NCI-H748 treated with DMSO at 0.1 percent for 48 hours (cell line): ENCODE measurements at places on chromosomes 2 and 18.

DNA sequence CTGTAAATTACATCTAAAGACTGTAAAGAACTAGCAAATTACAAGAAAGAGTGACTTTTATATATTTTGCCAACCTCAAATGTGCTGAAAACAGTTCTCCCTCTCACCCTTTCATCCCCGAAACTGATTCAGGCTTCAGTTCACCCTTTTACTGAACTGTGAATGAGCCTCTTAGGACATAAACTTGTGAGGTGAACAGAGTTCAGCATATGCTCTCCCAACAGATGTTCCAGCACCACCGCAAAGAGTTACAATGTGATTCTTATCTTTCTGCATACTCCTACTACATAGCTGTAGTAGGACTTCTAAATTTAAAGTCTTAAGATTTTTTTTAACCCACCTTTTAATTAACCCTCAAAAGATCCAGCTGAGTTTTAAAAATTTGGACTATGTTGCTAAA lies 1.2 kb upstream of the ZCCHC2 start:
- no peak for DNase-seq

- DNase-seq, result no peak
These were observed 605.6 kb downstream of the XIRP2 start for GRCh38 chr2:167493862-167494261.

GRCh38 chr18:79991494-79991893 lies 3.1 kb upstream of the TXNL4A start:
- no peak for DNase-seq

GRCh38 chr18:51751901-51752300 lies 554.4 kb upstream of the MEX3C start:
- no peak for DNase-seq

- DNase-seq, result no peak
These were observed 430.4 kb downstream of the LPIN1 start for GRCh38 chr2:12176623-12177454.

- no peak for DNase-seq
These were observed 78.9 kb downstream of the UXS1 start for GRCh38 chr2:106115250-106115649.

DNA sequence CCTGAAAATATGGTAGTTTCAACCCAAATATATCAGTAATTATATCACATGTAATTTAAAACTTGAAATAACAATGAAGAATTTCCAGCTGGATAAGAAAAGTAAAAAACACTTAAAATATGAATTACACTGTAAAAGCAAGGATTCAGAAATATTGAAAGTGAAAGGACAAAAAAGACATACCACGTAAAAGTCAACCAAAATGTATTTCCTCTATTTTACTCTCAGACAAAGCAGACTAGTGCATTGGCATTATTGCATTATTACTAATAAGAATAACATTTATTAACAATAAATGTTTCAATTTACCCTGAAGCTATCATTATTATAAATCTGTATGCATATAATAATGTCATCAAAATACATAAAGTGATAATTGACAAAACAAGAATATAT lies 445.1 kb upstream of the TRIB2 start:
- no peak for DNase-seq

DNA sequence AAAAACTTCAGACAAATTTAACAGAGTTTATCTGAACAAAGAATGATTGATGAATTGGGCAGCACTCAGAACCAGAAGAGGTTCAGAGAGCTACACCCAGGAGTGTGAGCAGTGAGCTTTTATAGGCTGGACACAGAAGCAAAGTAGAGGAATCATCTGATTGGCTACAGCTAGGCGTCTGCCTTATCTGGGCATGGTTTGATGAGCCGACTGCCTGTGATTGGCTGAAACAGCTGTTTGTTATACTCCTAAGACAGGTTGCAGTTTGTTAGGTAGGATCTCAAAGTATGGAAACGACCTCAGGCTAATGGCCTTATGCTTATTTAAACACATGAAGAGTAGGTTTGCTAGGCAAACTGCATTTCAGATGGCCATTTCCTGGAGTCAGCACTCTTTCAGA lies 188.9 kb downstream of the MYO1B start:
- DNase-seq, result no peak

GRCh38 chr18:4878480-4878879 lies 318.6 kb downstream of the AKAIN1 start:
- no peak for DNase-seq

DNA sequence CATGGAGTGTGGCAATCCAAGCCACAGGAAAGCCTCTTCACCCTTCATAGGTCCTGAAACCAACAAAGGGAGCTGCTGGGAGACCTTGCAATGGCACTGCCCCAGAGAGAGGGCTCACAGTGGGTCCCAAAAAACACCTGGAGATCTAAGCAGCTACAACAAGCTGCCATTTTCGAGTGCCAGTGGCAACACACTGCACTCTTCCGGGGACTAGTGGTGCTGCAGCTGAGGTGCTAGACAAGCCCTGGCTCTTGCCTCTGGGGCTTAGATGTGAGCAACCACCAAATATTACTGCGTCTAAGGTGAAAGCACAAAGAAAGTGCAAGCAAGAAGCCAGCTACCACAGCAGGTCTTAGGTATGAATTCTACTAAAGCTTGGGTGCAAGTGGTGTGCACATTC lies 192.9 kb downstream of the NOL4 start:
- DNase-seq, result no peak

DNA sequence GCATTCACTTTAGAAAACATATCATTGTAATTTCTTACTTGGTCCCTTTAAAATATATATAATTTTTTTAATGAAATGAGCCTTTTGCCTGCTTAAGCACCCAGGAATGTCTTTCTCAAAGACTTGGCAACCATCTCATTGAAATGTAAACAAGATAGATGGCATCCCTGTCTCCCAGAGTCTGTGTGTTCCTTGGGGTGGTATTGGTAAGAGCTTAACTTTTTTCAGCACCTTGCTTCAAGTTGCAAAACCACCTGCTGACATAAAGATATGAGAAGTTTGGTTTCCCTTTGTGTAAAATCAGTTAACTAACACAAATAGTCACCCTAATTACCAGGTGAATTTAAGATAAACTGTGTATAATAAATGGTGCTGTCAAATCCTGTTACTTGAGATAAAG lies 266.9 kb downstream of the DSC3 start:
- no peak for DNase-seq

DNA sequence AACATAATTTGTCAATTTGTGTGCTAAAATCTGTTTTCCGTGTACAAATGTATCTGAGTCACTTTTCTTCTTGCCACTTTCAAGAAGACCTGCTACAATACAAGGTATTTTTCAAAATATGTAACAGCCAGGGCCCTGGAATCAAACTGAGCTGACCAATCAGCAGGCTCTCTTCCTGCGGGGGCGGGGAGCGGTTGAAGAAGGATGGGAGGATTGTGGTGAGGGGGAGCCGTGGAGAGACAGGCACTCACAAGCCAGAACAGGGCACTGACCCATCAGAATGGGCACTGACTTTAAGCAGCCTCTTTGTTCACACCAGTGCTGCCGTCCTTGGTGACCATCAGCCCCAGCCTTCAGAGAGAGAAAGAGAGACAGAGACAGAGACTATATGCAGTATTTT lies 40.6 kb upstream of the CCNYL1 start:
- DNase-seq, result no peak

DNA sequence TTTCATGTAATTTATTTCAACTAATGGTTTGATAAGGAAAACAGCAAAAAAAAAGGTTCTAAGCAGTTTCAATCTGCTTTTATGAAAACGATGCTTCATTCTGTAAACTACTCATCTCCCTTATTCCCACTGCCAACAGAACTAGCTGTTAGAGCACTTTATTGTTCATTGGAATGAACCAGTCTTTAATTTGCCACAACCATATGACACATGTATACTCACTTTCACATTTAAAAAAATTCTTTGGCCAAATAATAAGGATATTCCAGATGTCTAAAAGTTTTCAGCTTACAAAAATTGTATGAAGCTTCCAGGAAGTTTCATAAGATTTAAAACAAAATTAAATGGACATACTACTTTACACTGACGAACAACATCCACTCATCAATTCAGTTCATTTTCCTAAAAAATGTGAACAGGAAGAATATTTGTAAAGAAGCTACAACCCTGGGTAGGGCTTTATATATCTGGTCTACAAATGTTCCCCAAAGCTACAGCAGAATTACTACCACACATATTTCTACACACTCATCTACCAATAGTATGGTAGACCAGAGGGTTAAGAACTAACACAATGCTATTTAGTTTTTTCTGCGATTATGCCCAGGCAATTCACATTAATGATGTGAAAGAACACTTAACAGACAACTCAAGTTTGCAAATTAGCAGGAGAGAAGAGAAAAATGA lies 37.7 kb downstream of the ZNF521 start:
- DNase-seq, result no peak

- DNase-seq, result no peak
These were observed 56.4 kb downstream of the PUM2 start for GRCh38 chr2:20294231-20294630.

DNA sequence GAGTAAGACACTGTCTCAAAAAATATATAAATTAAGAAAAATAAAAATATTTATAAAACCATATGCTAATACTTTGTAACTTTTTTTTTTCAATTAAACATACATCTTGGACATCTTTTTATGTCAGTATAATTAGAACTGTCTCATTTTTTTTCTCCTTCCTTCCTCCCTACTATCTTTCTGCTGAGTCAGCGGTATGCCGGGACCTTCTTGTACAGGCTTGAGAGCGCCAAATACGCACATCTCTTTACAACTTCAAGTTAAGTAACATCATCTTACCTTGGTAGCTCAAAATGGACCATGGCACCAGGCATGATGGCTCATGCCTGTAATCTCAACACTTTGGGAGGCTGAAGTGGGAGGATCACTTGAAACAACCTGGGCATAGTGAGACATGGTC lies 153.4 kb downstream of the FAM161A start:
- DNase-seq, result no peak

DNA sequence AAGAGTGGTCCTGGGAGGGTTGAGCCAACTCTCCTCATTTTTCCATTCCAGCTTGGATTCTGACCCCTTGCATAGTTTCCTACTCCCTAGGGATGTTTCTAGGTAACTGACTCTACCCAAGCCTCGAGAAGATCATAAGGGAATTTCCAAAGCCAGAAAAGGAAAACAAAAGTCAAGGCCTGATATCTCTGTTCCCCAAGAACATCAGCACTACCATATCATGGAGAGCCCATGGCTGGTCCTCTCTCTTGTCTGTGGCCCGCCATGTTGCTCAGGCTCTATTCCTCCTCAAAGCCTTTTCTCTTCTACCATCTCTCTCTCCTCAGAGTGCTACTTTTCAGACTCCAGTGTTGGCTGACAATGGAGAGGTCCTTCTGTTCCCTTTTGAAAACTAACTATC lies 99.6 kb upstream of the KLF7 start:
- DNase-seq, result no peak

- no peak for DNase-seq
These were observed 47.6 kb upstream of the HAAO start for GRCh38 chr2:42839809-42840501.

GRCh38 chr18:808086-808485 lies 4.0 kb downstream of the YES1 start:
- no peak for DNase-seq

DNA sequence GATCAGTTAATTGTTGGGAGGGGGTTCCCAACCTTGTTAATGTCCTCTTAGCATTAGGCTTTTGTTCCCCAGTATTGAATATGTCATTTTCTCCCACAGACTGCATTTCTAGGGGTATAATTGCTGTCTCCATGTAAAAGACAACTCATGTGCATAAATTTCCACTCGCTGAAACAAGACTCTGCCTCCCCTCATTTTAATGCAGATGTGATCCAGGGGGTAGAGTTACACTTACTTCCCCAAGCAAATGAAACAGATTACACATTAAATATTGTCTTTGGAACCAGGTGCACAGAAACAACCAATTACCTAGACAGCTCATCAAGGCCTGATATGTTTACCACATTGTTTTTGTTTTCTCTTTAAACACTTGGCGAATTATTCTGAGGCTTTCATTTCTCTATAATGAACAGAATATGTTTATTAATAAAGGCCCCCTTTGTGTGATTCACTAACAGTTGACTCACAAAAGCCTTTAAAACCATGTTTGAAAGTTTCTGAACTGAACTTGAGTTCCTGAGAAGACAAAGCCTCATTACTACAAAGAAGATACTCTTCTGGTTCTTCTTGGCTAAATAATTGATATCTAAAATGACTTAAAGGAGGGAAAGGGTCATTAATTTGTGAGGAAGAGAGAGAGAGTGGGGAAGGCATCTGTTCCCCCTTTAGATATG lies 15.0 kb upstream of the ACVR1 start:
- DNase-seq, result peak; percentile 82

GRCh38 chr2:129925381-129925780 lies 54.1 kb upstream of the RAB6C start:
- DNase-seq, result no peak

DNA sequence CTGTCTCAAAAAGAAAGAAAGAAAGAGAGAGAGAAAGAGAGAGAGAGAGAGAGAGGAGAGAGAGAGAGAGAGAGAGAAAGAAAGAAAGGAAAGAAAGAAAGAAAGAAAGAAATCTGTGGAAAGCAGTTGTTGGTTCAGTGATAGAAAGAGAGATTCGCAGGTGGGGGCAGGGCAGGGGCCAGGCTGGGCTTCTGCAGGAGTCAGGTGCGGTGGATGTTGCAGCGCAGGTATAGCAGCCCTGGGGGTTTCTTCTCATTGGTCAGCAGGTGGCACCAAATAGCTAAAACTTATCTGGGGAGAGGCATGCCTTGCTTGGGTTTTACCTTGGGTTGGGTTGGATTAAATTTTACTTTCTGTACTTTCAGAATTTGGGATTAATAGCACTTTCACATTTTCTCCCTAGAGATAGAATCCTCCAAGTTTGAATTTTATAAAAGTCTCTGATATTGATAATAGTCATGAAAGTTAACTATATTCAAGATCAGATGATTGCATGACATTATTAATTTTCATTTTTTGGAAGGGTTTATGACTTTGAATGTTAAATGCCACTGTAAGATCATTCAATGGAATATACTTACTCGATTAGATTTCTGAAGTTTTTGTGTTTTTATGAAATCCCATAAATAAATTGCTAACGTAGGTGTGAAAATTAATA lies 66.6 kb downstream of the SPTBN1 start:
- DNase-seq, result peak; percentile 65

GRCh38 chr2:46996300-46996843 lies 80.8 kb upstream of the MCFD2 start:
- no peak for DNase-seq

DNA sequence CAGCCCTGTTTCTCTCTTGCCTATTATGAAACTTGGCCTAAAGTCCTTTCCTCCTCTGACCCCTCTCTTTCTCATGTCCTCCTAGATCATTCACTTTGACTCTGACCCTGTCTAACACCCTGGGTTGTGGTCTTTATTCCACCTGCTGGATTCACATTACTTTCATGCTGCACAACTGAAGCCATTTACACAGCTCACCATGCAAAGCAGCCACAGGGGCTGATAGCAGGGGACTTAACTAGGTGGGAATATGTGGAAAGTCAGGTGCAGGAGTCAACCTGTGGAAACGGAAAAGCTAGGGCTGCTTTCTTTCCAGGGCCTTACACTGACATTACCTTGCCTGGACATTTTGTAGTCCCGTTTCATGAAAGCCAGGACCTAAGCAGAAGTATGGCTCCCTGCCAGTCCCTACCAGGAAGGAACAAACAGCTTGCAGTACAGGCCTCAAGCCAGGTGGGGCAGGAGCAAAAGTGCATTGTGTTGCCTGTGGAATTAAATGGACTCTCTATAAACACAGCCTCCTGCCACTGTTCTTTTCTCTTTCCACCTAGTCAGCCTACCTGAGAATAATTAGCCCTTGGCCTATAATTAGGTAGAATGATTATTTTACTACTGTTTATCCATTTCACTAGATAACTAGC lies 11.8 kb downstream of the MAPRE3 start:
- peak; percentile 93 for DNase-seq

GRCh38 chr2:133433455-133434451 lies 134.5 kb downstream of the NCKAP5 start:
- DNase-seq, result no peak
